Trophoblast cell (in vitro differentiated cells and primary cell): ENCODE measurements at places on chromosomes 11 and 22.

DNA sequence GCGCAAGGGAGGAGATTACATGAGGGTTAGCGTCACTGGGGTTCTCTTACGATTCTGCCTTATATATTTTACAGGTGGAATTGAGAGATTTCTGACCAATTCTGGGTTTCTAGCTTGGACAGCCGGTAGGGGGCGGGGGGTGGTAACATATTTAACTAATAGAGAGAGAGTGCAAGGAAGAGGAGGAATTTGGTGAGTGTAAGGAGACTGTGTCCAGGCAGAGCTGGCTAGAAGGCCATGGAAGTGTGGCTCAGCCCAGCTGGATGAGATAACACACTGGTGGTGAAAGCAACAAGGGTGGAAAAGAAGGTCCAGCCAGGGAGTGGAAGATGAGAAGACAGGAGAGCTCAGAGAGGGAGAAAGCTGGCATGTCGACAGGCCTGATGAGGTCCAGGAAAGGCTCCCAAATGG is 56.5 kb downstream of the ST3GAL4 start:
- DNase-seq, result no peak

- DNase-seq, result no peak
Observed at GRCh38 chr11:46348566-46349401, 1.5 kb downstream of the DGKZ start.

GRCh38 chr11:36349351-36350136 is 53.5 kb downstream of the PRR5L start:
- DNase-seq, result no peak

GRCh38 chr11:4851033-4851432 is 2.0 kb upstream of the OR51S1 start:
- no peak for DNase-seq

GRCh38 chr11:8062781-8063257 is 18.2 kb upstream of the TUB start:
- no peak for DNase-seq

DNA sequence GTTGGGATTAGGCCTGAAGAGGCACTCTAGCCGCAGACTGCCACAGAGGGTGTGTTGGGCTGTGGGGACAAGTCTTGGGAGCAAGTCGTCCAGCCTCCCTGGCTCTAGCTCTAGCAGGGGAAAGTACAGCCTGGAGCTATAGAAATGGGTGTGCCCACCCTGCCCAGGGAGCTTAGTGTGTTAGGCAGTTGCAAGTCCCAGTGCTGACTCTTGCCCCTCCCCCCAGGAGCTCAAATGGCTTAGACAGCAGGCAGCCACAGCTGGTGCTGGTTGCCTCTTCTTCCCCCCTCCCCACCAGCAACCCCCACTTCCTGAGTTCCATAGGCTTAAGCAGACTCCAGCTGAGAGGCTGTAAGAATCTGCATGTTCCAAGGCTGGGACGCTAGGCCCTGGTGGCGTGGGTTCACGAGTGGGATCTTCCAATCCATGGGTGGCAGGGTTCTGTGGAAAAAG is 61.2 kb downstream of the GUCY1A2 start:
- no peak for DNase-seq

GRCh38 chr22:22449819-22450218 is 58.7 kb downstream of the ZNF280B start:
- no peak for DNase-seq

DNA sequence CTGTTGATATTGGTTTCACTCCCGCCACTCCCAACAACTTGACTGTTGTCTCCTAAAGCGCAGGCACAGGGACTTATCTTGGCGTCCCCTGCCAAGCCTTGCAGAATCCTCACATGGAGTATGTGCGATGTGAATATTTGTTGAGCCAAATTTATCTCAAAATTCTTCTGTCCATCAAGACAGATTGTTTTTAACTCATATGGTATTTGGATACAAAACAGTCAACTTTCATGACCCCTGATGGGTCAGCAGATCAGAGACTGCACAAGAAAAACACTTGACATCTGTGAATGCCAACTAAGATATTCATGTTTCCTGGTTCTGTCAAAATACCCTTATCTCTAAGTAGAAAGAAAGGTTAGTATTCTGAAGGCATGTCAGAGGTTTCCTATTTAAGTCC is 221.7 kb upstream of the BLID start:
- no peak for DNase-seq

DNA sequence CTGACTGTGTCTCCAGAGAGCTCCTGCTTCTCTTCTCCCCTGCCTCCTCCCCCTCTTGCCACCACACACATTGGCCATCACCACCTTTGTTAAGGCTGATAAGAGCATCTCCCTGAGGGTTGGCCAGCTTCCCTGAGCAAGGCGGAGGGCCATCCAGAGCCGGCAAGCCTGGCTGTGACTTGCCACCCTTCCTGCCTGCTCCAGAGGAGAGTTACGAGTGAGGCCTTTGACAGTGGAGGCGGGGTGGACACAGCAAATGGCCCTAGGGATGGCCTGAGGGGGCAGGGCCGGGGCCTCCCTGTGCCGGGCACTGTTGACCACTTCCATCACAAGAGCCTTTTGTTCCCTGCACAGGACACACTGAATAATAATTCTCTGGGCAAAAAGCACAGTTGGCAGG is 5.4 kb downstream of the FREY1 start:
- no peak for DNase-seq

DNA sequence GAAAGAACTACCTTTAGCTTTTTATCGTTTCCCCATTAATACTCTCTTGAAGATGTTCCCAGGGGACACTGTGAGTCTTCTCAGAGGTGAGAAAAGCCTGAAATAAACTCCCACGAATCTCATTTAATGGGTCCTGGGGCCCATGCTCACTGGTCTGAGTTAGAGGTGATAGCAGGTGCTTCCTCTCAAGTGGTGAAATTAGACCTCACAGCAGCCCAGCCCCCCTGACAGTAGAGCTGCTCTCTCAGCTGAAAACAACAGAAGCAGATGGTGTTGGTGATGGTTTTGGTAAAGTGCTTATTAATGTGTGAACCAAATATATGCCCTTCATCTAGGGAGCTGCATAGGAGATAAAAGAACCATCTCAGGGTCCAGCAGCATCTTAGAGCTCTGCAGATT is 76.8 kb upstream of the VPREB1 start:
- no peak for DNase-seq

- DNase-seq, result no peak
Observed at GRCh38 chr11:121106812-121107211, 5.8 kb downstream of the TECTA start.

DNA sequence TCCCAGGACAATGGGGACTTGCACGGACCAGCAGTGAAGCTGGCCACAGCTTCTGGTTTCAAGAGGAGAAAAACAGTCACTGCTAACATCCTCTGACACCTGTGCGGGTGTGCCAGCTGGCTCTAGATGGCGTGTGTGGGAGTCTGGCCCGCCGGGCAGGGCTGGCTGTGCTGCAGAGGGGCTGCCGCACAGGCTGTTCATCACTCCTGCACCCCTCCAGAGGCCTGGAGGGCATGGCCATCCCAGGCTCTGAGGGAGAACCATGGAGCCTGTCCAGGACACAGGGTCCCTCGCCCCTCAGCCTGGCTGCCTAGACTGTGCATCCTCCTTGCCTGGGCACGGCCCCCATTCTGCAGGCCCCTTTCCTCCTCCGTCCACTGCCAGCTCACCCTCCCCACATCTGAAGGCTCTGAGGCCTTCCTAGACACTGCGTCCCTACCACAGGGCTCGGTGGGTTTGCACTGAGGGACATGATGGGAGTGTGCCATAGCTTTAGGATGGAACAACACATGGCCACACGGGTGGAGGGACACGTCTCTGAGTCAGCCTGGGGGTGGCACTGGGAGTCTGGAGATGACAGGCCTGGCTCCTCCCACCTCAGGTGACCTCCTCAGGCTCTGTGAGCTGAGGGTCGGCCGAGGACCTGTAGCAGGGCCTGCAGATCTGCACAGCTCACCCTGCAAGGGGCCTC is 42.1 kb upstream of the GNB1L start:
- no peak for DNase-seq

GRCh38 chr11:15757048-15757698 is 599.2 kb downstream of the SOX6 start:
- no peak for DNase-seq

DNA sequence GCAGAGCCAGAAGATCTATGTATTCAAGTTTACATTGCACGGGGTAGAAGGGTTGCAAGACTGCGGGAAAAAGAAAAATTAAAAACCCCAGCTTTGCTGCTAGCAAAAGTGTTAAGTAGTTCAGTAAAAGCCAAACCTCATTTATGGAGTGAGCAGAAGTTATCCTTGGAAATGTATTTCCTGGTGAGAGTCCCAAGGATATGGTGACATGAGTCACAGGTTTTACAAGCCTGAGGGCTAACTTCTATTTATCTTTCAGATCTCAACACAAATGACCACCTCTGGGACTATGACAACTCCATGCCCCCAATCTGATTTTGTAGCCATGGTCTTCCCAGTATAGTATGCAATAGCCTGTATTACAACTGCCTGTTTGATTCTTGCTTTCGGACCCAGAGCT is 26.1 kb downstream of the ABTB2 start:
- DNase-seq, result no peak

- no peak for DNase-seq
Observed at GRCh38 chr11:3346587-3346986, 32.4 kb downstream of the ZNF195 start.
